GM19239 (cell line): ENCODE measurements at places on chromosomes 11 and 22.
A peak's percentile ranks its signal among the peaks of the same experiment; 100 is the strongest.

GRCh38 chr22:28962042-28962554 is 78.7 kb downstream of the ZNRF3 start:
- no peak for DNase-seq

GRCh38 chr11:25727944-25728343 is 604.0 kb upstream of the ANO3 start:
- DNase-seq = no peak

- DNase-seq = no peak
Measured at GRCh38 chr11:128705124-128705920, 11.4 kb downstream of the FLI1 start.

GRCh38 chr22:30176431-30176830 is 70.1 kb downstream of the LIF start:
- DNase-seq = no peak

GRCh38 chr22:22099833-22100812 is 117.5 kb upstream of the TOP3B start:
- no peak for DNase-seq

- no peak for DNase-seq
Measured at GRCh38 chr11:133228471-133229329, 303.6 kb downstream of the OPCML start.

GRCh38 chr11:827146-827896 is 398 bp upstream of the CRACR2B start:
- DNase-seq = no peak

- no peak for DNase-seq
Measured at GRCh38 chr11:63462137-63462536, 28.8 kb downstream of the PLAAT5 start.

- no peak for DNase-seq
Measured at GRCh38 chr11:1218788-1219445, 3.9 kb upstream of the MUC5B start.

DNA sequence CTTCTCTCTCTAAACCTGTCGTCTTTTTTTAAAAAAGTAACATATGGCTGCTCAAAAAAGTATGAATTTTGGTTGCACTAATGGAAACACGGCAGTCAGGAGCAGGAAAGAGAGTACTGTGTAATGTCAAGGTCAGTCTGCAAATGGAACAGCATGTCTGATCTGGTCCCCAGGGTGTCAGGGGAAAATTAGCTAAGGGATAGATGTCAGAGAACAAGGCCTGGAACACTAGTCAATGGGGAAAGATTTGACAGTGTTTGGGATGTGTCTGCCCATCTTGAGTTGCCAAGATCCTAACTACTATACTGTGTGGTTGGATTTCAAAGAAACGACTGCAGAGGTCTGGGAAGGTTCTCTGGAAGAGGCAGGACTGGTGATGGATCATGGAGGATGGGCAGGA is 65.7 kb upstream of the PHOX2A start:
- no peak for DNase-seq

GRCh38 chr11:133936136-133936535 is 20.6 kb downstream of the IGSF9B start:
- no peak for DNase-seq

- DNase-seq = no peak
Measured at GRCh38 chr22:49963647-49964026, 3.1 kb downstream of the PIM3 start.

DNA sequence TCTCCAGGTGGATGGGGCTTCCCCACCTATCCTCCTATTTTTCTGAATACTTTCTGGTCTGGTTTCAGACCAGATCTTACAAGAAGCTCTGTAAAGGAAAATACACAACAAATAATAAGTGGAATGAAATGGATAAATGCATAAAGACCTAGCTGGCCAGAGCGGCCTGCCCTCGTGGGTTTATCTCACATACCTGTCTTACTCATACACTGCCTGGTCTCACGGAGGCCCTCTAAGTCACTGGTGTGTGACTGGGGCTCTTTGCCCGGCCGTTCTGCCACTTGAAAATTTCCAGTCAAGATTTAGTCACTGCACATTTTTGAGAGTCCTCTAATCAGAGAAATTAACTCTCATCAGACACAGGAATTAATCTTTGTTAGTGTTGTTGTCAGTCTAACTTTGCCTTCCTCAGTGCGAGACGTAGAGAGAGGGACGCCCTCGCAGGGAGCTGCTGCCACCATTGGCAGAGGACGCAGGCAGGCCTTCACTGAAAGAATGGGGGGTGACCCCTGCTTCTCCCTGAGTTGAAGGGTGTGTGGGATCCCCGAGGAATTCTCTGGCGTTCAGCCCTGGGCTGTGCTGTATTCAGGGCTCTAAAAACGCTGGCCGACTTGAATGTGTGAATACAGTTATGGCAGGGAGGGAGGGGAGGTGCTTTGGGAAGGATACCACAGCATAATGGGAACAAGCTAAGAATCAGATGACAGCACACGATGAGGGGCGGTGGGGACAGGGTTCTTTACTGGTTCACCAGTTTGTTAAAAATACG is 46.3 kb upstream of the CADM1 start:
- DNase-seq = no peak

DNA sequence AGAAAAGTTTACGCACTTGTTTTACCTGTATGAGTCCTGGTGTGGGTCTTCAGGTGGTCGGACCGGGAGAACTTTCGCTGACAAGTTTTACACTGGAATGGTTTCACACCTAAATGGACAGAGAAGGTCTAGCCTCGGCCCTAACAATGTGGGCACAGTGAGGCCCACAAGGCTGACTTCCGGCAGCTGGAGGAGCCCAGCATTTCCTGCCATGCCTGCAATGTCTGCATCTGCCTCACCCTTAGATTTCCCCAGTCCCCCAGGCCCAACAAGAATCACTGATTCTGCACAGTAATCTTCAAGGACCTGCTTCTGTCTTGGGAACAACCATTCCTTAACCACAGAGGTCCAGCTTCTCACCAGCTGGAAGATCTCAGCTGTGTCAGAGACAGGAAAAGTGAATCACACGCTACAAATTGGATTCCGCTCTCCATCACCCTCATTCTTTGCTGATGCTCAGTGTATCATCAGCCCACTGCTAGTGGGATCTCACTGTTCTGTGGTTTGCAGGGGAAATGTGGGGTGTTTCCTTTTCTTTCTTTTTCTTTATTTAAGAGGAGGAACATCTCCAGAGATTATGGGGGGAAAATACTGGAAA is 43.3 kb downstream of the WT1 start:
- DNase-seq = no peak

GRCh38 chr11:69252490-69252837 is 41.5 kb upstream of the MYEOV start:
- no peak for DNase-seq

- no peak for DNase-seq
Measured at GRCh38 chr22:36612458-36612857, 83.5 kb upstream of the EIF3D start.

- no peak for DNase-seq
Measured at GRCh38 chr22:27307545-27308247, 493.9 kb downstream of the MN1 start.

DNA sequence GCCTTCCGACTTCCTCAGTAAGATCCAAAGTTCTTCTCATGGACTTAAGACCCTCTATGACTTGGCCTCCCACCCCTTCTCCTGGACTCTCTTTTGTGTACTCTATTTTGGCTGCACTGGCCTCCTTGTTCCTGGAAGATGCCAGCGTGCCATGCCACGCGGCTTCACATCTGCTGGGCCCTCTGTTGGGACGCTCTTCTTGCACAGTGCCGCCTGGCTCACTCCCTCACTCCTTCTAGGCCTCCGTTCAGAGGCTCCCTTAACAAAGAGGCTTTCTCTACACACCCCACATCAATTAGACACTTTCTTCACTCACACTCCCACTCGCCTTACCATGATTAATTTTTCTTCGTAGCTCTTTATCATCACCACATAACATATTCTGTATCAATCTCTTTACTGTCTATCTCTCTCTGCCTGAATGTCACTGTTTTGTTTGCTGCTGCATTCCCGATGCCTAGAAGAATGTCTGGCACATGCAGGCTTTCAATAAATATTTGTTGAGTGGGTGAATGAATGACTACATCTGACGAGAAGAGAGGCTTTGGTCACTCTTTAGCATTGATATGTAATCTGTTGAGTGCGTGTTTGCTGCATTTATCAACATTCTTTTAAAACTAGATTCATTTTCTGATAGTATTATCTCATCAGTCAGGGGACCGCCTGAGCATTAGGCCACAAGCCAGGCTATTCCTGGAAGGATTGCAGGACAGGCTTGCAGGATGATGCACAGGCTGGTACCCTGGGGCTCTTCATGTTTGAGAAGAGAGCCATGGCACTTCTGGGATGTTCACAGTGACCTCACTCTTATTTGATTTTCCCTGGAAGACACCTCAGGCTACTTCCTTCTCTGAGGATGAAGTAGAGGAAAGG is 60.6 kb upstream of the AMPD3 start:
- DNase-seq = no peak

- no peak for DNase-seq
Measured at GRCh38 chr11:92349486-92350156, 125.0 kb downstream of the FAT3 start.

DNA sequence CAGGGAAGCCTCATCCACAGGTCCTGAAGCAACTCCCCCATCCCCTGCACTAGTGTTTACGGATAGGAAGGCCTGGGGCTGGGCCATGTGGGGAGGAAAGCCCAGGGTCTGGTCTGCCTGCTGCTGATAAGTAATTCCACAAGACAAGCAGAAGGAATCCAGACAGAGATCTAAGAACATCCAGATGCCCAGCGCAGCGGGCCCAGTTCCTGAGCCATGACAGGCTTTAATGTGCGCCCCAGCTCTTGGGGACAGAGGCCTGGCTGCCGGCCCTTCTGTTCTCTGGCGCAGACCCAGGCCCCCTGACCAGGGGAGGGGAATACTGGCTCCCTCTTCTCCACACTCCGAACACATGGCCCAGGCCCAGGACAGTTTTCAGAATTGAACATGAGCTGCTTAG is 28.8 kb upstream of the ETS1 start:
- no peak for DNase-seq

GRCh38 chr22:47146941-47147340 is 384.5 kb downstream of the TBC1D22A start:
- no peak for DNase-seq

- no peak for DNase-seq
Measured at GRCh38 chr11:17393472-17393871, 5.0 kb upstream of the KCNJ11 start.

GRCh38 chr22:31039393-31039792 is 41.7 kb upstream of the SMTN start:
- DNase-seq = no peak

DNA sequence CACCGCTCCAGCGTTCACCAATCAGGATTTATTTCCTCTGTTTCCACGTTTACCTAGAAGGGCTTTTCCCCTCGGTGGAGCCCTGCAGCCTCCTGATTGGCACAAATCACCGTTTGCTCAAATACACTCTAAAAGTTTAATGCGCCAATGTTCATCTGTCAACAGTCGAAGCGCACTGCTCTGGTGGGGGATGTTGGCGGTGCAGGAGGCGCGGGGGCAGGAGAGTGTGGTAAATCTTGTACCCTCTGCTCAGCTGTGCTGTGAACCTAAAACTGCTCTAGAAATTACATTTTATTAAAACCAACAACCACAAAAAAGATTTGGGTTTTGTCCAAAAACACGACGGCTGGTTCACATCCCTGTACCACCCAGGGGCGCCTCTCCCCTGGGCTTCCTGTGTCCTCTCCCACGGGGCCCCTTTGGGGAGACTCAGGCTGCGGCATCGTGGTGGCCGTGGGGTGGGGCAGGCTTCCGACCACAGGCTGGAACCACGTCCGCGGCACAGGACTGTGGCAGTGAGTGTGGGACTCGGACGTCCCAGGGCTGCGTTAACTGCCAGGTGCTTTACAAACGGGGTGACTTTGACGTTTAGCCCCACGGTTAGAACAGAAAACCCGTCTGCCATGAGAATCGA is 13.5 kb downstream of the TTLL8 start:
- no peak for DNase-seq

GRCh38 chr11:62983536-62984199 is 1.1 kb downstream of the SLC22A6 start:
- DNase-seq = no peak

DNA sequence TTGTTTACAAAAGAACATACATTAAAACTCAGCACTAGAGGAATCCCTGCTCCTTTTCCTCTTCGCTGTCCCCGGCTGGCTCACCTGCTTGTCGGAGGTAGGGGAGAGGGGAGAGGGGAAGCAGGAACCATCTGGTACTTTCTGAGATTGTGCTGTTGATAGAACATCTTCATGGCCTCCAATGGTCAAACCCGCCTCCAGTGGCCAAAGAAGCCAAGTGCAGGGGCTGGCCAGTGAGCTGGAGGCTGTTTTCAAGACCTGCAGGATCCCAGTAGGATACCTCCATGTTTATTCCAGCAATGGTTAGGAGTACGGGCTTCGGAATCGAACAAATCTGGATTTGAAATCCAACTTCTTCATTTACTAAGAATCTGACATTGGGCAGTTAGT is 92.6 kb downstream of the PKNOX2 start:
- no peak for DNase-seq

GRCh38 chr11:795634-796564 is 2.2 kb downstream of the SLC25A22 start:
- peak; percentile 99 for DNase-seq

DNA sequence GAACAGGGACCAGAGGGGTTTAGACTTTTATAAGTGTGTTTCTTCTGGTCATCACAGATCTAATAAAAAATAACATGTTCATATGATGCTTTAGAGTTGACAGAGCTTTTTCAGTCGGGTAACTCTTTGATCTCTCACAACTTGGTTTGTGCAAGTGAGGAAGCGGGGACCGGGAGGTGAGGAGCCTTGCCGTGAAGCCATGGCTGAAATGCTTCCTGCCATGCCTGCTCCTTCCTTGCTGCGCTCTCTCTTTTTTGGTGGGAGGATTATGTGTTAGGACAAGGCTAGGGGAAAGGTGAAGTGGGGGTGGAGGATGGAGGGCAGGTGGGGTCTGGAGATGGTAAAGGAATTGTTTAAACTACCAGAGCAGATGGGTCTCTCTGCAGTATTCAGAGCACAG is 23.8 kb downstream of the TEAD1 start:
- DNase-seq = no peak

DNA sequence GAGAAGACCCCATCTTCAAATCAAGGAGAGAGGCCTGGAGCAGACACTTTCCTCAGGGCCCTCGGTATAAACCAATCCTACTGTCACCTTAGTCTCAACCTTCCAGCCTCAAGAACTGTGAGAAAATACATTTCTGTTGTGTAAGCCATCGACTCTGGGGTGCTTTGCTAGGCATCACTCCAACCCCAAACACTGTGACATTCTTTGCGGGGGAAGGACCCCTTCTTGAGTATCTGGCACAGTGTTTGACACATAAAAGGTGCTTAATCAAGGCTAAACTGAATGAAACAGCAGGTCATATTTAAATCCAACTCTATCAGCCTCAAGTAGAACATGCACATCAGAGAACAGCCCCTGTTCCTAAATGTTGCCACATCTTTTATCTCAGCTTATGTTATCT is 558.1 kb downstream of the INSC start:
- no peak for DNase-seq

DNA sequence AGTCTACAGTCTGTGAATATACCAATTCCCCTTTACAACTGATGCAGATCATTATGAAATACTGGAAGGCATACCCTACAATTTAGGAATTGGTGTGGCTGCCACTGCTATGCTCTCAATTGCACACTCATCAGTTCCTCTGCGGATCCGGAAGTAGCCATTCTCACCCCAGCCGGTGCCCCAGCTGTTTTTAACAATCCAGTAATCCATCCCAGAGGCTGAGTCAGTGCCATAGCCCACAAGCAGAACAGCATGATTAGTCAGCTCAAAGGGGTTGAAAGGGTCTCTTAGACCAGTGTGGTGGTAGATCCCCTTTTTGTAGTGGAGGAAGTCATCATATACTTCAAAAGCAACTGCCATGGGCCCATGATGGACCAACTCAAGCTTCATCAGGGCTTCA is 43.6 kb downstream of the CTSC start:
- DNase-seq = no peak

GRCh38 chr11:86670181-86670580 is 2.2 kb downstream of the ME3 start:
- no peak for DNase-seq
